ENCODE measurements at places on chromosomes 4 and X.

- DNase-seq: no peak
Measured at GRCh38 chr4:100082852-100083251, 107.4 kb downstream of the DDIT4L start.

DNA sequence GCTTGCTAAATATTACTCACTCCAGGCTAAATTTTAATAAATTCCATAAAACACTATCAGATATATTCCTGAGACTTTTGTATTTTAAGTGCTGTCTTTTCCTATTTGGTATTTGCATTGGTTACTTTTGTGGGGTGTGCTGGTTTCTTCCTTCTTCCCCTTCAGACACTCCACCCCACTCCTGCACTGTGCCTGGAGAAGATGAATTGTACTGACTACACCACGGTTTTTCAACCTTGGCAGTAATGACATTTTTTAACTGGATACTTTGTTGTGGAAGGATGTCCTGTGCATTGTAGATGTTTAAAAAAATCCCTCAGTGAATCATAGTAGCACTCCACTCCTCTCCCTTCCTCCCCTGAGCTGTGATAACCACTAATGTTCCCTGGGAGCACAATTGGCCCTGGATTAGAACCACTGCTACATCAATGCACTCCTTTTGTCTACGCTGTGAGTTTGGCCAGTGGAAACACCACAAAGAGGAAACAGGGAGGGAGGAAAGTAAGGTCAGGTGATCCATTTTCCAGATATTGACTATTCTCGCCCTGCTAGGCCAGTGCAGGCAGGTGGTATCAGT, 36.3 kb downstream of the SNCA start:
- DNase-seq: no peak

- DNase-seq: no peak
Measured at GRCh38 chr4:183852910-183853547, 52.1 kb upstream of the STOX2 start.

- no peak for DNase-seq
Measured at GRCh38 chrX:73965833-73966232, 338.1 kb upstream of the ZCCHC13 start.

DNA sequence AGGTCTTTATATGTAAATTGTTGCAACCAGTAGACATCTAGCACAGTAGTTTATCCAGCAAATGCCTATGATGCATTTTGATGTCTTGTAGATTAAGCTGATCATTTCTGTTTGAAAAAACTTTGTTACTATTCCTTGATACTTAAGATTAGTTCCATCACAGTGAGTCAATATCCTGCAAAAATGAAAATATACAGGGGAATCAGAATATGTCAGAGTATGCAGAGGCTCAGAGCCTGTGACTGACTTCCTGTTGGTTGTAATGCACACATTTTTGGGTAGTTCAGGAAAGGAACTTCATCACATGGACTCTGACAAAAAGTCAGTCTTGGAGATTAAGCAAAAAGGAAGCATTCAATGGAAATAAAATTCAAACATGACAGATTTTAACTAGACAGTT, 815.5 kb downstream of the FAT4 start:
- no peak for DNase-seq

GRCh38 chr4:153038623-153039311, 102.6 kb downstream of the FHDC1 start:
- DNase-seq: no peak

DNA sequence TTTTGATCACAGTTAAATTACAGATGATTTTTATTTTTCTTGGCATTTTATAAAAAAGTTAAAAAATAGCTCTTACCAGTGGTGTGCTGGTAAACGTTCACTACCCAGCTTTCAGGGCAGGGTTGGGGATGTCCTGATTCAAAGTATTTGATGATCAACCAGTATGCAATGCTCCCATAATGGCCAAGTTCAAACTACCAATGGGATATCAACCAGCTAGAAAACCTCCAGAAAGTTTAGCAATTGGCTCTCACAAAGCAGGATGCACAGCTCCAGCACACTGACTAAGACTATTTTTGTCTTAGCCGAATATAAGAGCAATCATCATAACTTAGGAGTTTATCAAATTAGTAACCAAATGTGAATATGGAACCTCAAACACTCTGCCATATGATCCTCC, 108.0 kb upstream of the PDE5A start:
- DNase-seq: no peak

DNA sequence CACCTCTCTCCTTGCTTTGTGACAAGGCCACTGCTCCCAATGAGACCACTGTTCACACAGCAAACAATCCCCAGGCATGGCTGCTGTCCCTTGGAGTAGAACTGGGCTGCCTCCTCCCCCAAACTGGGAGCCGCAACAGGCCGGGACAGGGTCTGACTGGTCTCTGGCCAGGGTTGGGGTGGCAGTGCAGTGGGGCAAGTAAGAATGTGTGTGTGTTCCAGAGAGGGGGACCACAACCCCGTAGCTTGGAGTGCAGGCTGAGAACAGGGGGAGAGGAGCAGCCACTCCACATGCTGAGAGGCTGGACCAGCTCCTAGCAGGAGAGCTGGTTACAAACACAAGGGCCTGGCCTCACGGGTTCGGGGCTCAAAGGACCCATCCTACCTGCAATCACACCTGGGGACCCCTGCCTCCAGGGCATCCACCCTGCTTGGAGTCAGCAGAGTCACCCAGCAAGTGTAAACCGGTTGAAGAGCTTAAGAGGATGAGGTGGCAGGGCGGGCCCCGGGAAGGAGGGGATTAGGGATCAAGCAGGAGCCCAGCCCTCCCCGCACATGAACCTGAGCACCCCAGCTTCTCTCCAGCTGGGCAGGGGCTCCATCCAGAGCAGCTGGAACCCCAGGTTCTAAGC, 3.8 kb upstream of the ZNF185 start:
- no peak for DNase-seq

- no peak for DNase-seq
Measured at GRCh38 chrX:115591856-115592842, 31.2 kb downstream of the PLS3 start.

DNA sequence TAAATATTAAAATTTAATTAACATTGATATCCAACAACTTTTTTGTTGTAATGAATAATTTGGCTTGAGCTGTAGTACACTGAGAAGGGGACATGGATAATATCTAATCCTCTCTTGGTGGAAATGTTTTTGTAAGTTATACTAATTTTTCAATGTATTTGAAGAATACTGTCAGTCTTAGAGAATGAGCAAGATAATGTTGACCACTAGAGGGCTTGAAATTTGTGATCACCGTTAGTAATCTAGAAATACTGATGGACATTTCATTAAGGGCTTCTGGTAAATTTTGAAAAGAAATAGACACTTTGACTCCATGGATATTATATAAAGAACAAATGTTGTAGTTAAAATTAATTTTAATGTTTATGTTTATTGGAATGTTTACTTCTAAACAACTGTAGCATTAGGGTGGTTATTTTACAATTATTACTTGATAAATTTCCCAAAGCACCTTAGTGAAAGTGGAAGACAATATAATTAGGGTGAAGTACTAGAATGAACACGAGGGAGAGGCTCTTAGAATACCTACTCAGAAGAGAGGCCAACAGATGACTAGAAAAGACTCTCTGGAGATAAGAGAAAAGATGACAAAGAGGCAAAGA, 20.0 kb upstream of the CAMK2D start:
- DNase-seq: no peak

- no peak for DNase-seq
Measured at GRCh38 chr4:150358691-150359090, 223.3 kb upstream of the MAB21L2 start.

GRCh38 chr4:37244583-37245390, at the start of gene NWD2:
TSS of gene NWD2 (plus strand) at chr4:37244743. CDS start at chr4:37245068, 325 bp downstream.
- no peak for DNase-seq

- no peak for DNase-seq
Measured at GRCh38 chr4:7949759-7950158, 10.1 kb upstream of the AFAP1 start.

- DNase-seq: no peak
Measured at GRCh38 chrX:107979534-107979933, 2.6 kb downstream of the TEX13B start.

DNA sequence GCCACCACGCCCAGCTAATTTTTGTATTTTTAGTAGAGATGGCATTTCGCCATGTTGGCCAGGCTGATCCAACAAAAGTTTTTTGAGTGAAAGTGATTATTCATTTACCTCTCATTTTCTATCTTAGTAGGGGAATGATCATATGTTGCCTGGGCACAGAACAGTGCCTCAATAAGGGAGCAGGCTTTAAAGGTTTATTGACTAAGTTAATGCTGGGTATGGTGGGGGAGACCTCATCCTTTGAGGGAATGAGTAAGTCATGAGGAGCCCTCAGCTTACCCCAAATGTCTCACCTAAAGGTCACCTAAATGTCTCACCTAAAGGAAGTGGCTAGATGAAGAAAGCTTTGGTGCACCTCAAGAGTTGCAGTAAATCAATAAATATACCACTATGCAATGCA, 109.0 kb downstream of the CLCN4 start:
- no peak for DNase-seq

DNA sequence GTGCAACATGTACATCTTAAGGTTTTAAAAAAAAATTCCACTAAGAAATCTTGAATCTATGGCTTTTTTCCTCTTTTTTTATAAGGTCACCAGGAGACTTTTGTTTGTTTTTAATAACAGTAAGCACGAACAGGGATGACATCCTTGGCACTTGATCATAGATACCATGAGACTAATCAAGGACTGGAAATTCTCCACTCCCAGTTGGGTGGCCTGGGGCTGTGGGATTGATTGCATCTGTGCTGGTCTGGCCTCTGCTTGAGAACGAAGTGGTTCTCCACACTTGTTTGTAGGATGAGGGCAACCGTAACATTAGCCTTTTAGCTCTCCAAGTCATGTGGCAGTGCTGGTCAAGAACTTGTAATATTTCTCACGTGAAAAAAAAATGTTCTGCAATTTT, 35.4 kb downstream of the SNX25 start:
- DNase-seq: no peak

DNA sequence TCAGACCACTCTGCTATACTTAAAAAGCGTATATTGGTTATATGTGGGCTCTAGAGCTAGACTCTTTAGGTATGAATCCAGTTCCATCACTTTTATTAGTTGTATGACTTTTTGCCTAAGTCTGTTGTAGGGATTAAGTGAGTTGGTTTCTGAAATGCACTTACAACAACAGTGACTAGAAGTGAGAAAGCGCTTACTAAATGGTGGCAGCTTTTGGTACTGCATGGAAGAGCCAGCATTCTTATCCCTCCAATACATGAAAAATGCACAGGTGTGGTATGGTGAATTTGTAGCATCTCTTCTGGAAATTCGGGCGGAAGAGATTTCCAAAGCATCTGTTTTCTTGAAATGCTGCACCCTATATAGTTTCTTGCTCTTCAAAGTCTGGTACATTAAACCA, 117.1 kb downstream of the SPANXA1 start:
- DNase-seq: no peak

DNA sequence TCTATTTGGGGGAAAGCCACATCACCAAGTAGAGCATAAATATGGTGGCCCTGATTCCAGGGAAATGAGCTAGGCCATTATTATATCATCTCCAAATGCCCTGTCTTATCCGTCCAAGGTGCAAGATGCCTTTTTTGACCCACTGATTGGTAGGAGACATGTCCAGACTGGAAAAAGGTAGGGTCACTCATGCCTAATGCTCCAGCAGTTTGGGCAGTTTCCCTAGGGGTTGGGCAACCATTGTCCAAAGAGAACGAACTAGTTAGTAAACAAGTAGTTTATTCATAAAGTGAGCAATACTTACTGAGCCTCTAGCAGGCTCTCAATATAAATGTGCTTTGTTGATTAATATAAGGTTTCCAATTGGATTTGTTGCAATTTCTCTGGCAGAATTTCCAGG, 6.2 kb downstream of the FHDC1 start:
- no peak for DNase-seq

DNA sequence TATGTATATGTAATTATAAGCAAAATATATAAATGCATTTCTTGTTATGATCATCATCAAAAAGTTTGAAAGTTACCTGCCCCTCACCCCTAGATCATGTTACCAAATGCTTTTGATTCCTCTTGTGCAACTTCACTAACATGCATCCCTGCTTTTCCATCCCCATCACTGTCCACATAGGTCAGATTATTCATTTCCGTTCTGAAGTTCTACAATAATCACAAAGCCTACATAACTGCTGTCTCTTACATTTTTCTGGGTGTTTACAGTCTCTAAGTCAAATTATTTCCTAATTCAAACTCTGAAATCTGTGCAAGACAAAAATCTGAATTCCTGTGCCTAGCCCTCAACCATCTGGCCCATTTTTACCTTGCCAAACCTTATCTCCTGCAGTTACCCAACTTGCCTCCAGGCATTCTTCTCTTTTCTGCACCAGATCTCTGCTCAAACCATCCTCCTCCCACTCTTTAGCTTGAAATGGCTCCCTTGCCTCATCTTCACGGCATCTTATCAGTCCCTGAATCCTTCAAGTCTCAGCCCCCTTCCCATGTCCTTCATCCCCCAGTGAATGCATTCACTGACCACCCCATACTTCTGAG, 42.4 kb upstream of the SLC39A8 start:
- no peak for DNase-seq

DNA sequence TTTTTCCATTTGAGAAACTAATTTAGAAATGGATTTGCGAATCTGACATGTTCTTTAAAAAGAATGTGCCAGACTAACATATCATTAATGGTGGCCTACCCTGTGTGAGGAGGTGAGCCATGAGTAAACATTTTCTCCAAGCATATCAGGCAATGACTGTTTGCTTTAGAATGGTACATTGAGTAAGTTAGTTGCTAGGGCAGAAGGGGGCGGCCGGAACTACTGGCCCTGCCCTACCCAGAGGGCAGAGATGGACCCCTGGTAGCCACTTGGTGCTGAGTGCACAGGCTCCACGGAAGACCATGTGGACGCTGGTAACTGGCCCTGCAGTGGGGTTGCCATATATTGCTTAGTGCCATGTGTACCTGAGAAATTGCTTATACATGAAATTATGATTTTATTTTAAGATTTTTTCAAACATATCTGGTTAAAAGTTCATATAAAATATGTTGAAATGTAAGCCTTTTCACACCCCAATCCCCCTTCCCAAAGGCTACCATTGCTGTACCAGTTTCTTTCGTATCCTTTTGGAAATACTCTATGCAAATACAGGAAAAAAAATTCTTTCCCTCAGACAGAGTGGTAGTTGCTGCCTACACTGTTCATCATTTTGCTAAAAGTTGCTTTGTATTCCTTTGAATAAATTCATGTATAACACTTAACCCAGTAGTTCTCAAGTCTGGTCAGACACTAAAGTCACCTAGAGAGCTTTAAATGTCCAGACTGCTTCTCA, 8.8 kb downstream of the FNIP2 start:
- no peak for DNase-seq

DNA sequence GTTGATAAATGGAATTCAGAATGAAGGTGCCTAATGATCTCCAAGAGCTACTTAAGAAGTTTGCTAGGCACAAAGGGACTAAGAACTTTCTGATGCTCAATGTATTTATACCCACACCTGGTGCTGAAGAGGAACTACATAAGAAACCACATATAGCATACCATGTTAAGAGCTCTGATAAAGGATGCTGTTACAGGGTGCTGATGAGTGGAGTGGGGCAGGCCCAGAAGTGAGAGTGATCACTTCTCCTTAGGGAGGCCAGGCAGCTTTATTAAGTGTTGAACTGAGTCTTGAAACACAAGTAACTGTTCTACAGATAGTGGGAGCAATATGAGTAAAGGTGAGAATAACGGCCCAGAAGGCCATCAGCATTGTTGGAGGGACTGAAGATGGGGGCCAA, 68.3 kb upstream of the CHRDL1 start:
- no peak for DNase-seq

- no peak for DNase-seq
Measured at GRCh38 chr4:85928775-85929591, 430.9 kb downstream of the MAPK10 start.

GRCh38 chrX:112759512-112759911, 79.8 kb upstream of the LHFPL1 start:
- DNase-seq: no peak

Data from stimulated activated CD4-positive, alpha-beta T cell treated with anti-CD3 and anti-CD28 coated beads, Interleukin-12 subunit alpha, Interleukin-12 subunit beta, amount 100 ng/mL, for 4 hours (primary cell).